ENCODE measurements at places on chromosomes 2 and 18.

DNA sequence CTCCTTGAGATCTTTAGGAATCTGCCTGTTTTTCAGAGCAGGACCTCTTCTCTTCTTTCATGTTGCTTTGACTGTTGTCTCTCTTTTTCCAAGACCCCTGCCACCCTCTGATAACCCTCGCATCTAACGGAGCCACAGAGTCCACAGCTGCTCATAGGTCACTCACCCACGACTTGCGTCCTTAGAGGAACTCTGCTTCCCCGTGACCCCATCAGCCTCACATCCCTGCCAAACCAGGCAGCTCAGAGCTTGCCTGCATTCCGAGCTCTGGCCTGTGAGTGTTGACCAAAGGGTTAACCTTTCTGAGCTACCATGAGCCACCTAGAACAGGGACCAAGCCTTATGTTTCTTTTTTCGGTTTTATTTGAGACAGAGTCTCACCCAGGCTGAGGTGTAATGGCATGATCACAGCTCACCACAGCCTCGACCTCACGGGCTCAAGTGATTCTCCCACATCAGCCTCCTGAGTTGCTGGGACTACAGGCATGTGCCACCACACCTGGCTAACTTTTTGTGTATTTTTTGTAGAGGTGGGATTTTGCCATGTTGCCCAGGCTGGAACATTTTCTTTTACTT is 36.4 kb downstream of the CABLES1 start:
- DNase-seq = no peak

- DNase-seq = no peak
These were observed 300.8 kb downstream of the CNTNAP5 start for GRCh38 chr2:124325667-124326440.

DNA sequence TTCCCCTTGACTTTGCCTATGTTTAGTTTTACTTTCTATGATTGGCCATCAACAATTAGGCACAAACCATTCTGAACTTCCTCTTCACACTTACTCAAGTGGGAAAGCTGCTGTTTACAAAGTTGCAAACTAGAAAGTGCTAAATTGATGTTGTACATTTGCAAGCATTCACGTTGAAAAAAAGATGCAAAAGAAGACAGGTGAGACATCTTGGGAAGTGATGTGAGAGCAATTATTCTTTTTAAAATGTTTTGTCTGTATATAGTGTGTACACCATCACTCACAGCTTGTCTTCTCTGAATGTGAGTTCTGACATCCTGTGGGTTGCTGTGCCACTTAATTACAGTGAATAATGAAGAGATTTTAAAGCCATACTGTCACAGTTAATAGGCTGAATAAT is 874.1 kb upstream of the LRATD1 start:
- DNase-seq = no peak

DNA sequence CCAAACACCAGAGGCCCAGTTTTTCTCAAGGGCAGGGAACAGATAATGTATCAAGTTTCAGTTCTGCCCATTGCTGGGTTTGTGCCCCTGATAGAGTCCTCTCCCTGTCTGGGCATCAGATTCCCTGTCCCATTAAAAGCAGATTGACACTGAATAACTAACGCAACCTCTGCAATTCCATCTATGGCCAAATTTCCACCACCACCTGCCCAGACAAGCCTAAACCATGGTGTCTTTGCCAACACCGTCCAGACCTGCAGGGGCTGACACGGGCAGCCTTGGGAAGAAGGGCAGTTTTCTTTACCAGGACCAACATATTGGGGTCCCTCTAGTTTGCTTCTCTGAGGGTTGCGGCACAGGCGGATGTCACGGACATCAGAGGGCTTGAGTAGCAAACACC is 26.4 kb upstream of the PAX8 start:
- no peak for DNase-seq

DNA sequence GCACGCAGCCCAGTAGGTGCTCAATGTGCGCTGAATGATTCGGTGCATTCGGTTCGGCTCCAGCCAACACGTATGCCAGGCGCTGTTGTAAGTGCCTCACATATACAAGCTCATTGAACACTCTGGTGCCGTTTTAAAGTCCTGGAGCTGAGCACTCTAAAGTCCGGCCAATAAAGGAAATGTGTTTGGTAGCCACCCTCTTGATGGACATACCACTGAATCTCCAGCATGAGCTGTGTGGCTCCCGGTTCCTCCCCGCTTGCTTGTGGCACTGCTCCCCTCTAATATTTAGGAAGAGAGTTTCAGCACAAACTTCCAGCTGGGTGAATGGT is 112.1 kb downstream of the MCFD2 start:
- DNase-seq = no peak

DNA sequence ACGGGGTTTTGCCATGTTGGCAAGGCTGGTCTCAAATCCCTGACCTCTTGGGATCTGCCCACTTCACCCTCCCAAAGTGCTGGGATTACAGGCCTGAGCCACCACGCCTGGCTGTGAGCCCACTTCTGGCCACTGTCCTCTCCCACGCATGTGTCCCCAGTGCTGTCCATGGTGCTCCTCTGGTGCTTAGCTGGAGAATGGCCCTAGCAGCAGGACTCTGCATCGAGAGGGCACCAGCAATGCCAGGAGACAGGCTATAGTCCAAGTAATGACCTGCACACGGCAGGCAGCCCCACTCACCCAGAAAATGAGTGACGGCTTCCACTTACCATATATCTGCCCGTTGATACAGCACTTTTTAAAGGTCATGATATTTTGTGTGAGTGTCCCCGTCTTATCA is 66.3 kb upstream of the NARS1 start:
- DNase-seq = no peak

DNA sequence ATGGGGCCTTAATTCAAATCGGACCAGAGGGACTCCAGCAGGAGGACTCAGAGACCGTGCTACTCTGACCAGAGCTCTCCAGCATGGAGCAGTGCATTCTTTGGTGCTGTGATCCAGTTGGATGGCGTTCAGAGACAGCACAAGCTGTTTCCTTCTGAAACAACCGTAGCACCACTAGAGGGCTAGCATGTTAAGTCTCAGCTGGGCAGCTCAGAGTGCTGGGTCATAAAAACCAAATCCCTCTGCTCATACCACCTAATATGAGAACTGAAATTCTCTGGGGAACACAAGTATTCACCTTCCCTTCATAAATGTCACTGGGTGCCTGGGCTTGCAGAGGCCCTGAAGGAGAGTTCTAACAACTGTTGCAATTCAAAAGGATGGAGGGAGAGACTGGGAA is 97.7 kb upstream of the TFCP2L1 start:
- DNase-seq = no peak

- no peak for DNase-seq
These were observed 60.0 kb downstream of the ROCK1 start for GRCh38 chr18:21051620-21052019.
